ENCODE measurements at places on chromosomes 5 and 9.

GRCh38 chr9:91391412-91391811 is 29.7 kb upstream of the AUH start:
- DNase-seq, result no peak

- no peak for DNase-seq
Measured at GRCh38 chr5:104594850-104595249, 1032.3 kb upstream of the NUDT12 start.

- no peak for DNase-seq
Measured at GRCh38 chr9:121088576-121088975, 13.8 kb downstream of the CNTRL start.

DNA sequence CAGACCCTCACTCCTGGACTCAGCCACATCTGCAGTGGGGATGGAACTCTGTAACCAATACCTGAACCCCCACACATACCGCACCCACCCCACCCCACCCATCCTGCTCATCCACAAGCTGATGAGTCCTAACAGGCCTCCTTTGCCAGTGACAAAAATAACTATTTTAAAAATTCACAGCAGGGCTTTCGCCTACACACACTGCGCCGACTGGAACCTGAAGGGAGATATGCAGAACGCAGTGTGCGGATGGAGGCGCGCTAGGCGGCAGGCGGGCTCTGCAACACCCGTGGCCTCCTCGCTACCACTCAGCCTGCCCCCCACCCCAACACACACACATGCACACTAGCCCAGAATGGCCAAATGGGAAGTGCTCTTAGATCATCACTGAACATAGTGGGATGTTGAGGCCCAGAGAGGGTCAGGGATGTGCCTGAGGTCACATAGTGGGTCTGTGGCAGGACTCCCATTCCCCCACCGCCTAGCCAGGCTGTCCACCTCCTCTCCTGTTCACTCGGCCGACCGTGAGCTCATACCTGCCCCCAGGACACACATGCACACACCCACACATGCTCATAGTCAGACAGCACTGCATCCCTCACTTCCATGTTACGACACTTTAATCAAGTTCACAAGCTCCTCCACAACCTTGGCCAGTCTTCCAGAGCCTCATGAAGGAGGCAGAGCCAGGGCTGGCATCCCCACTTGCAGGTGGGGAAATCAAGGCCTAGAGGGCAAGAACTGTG is 6.3 kb upstream of the CAMK2A start:
- no peak for DNase-seq

GRCh38 chr9:124260769-124261603 is 3.2 kb downstream of the NEK6 start:
- no peak for DNase-seq

DNA sequence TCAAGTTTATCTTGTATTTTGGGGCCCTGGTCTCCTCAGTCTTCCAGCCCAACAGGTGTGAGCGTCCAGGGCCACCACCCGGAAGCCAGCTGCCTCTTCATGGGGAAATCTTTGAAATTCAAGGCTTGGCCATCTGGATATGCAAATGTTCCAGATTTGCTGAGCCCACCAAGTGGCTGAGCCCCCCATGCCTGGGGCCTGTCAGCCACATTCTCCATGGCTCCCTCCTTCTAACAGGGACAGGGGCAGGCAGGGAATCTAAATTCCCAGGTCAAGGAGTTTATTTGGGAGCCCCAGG is 14.2 kb upstream of the CXXC5 start:
- DNase-seq, result no peak

- no peak for DNase-seq
Measured at GRCh38 chr9:29176231-29176630, 1603.0 kb upstream of the C9orf72 start.

DNA sequence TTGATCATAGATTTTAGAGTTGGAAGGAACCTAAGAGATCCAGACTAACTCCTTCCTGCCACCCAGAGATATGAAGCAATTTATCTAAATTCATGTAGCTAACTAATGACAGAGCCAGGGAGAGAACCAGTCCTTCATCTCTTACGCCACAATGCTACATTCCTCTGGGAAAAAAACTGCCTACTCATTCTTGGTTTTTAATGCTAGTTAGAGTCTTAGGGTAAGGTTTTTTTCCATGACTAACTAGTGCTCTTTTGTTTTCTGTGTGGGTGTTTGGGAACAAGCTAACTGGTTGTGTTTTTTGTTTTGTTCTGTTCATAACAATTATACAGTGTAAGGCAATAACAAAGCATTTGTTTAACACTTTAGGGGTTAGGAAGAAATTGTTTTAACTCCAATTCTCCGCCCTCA is 52.4 kb downstream of the SLC44A1 start:
- DNase-seq, result no peak

DNA sequence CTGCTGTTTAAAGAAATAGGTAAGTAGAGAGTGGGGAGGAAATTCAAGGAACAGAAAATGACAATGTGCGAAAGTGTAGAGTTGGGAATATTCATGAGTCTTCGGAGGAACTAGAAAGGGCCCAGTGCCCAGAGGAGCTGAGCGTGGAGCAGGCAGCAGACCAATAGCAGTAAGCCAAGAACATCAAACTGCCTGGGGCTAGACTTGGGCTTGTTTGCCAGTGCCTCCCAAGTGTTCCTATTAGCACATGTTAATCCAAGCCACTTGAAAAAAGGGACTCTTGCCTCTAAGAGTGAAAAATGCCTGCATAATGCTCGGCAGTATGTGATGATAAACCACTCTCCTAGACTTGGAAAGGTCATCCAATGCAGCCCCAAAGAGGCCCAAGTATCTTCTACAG is 1.2 kb upstream of the TAL2 start:
- DNase-seq, result no peak

GRCh38 chr9:97487107-97487506 is 14.4 kb upstream of the TMOD1 start:
- DNase-seq, result no peak

- DNase-seq, result no peak
Measured at GRCh38 chr5:158117467-158118160, 258.7 kb upstream of the CLINT1 start.

DNA sequence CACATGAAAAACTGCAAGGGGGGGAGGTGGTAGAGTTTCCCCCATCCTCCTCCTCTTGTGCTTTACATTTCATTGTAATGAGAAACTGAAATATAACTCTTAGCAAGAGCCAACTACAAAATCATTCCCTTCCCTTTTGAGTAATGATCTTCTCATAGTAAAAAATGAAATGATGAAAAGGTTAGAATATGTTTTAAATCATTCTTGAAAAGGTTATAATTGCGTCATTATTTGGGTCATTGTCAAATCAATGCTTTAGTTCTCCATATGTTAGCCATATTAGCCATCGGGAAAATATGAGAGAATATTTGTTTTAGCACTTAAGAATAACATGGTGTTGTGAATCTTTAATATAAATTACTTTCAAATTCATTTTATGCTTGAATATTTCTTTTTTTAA is 1185.0 kb upstream of the CDH18 start:
- no peak for DNase-seq

GRCh38 chr5:59917121-59917520 is 23.6 kb upstream of the PDE4D start:
- no peak for DNase-seq

DNA sequence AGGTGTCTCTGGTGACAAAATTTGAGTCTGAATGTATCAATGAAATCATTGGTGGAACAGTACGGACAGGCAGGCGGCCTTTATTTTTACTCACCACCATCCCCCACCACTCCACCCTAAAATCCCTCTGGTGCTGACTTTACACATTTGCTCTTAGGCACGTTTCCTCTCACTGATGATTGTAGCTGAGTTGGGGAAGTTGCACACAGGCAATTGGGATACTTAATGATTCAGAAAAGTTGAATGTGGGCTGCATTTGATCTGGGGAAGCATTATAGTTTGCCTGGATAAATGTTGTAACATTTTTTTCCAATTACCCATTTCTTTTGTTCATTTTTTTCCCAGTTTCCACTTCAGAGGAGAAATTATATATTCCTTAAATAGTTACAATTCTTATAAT is 658.4 kb downstream of the TLR4 start:
- DNase-seq, result no peak

GRCh38 chr5:96973532-96974401 is 37.9 kb downstream of the LNPEP start:
- no peak for DNase-seq

GRCh38 chr9:89372979-89373378 is 54.7 kb downstream of the SECISBP2 start:
- DNase-seq, result no peak

DNA sequence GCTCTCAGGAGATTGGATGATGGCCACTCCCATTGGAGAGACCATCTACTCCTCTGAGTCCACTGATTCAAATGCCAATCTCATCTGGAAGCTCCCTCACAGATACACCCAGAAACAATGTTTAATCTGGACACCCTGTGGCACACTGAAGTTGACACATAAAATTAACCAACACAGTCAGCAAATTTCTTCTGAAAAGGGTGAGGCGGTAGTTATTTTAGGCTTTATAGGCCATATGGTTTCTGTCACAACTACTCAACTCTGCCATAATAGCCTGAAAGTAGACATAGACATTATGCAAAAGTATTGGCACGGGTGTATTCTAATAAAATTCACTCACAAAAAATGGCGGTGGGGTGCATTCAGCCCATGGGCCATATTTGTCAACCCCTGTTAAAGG is 244.5 kb upstream of the VLDLR start:
- no peak for DNase-seq

- DNase-seq, result no peak
Measured at GRCh38 chr9:23702311-23702922, 123.6 kb downstream of the ELAVL2 start.

- DNase-seq, result no peak
Measured at GRCh38 chr5:140391312-140391711, 10.3 kb upstream of the ANKHD1 start.

GRCh38 chr5:174175716-174176268 is 130.3 kb downstream of the NSG2 start:
- DNase-seq, result no peak

- no peak for DNase-seq
Measured at GRCh38 chr9:134358026-134358661, 31.9 kb downstream of the RXRA start.

All from activated T-helper 9 cell treated with anti-CD3 and anti-CD28 coated beads, Interleukin-2, amount 50 U/mL, for 16 hours (primary cell).